ENCODE measurements at places on chromosomes 6 and 20.

DNA sequence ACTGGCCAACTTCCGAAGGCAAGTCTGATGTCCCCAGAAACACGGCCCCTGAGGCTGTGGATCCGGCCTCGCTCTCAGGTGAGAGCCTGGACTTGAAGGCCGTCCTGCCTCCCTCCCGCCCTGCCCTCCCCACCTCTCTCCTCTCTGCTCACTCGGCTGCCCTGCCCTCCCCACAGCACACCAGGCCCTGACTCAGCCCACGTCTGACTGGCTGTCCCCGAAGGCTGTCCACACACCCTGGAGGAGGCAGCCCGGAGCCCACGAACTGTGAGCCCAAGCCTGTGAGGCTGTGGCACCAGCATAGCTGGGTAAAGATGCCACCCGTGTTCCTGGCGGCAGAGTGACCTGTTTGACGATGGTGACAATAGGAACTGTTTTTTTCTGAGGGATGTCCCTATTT, 16.3 kb downstream of the GATA5 start:
- DNase-seq = no peak

DNA sequence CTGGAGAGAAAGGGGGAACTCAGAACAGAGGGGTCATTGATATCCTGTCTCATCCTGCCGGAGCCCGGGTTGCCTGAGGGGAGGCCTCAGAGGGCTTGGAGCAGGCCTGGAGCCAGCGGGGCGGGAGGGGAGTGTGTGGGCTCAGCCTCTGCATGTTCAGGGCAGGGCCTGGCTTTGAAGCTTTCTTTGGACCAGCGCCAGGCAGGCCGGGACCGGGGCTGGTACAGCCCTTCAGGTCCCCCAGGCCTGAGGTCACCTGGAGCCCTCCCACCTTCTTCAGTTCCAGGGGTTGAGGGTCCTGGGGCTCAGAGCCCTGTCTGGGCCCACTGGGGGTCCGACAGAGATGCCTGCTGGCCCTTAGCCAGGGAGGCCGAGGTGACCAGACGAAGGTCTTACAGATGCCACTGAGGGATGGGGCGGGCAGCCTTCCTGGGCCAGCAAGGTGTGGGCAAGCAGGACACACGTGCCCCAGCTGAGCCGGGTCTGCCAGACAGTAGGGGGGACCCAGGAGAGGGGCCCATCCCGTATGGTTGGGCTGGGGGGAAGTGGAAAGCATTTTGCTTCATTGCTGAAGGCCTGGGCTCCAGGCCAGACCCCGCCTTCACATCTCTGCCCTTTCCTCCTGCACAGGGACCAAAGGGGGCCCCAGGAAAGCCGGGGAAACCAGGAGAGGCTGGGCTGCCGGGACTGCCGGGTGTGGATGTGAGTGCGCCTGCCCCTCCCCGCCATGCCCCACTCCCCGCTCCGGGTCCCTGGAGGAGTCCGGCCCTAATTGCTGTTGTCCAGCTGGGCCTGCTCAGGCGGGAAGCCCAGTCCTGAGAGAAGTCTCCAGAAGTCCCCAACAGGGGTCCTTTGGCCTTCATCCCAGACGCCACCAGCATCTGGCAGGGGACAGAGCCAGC, 2.0 kb downstream of the COL9A3 start:
- DNase-seq = peak; percentile 82

- DNase-seq = peak; percentile 84
Measured at GRCh38 chr6:12751694-12752325, 35.2 kb downstream of the PHACTR1 start.

DNA sequence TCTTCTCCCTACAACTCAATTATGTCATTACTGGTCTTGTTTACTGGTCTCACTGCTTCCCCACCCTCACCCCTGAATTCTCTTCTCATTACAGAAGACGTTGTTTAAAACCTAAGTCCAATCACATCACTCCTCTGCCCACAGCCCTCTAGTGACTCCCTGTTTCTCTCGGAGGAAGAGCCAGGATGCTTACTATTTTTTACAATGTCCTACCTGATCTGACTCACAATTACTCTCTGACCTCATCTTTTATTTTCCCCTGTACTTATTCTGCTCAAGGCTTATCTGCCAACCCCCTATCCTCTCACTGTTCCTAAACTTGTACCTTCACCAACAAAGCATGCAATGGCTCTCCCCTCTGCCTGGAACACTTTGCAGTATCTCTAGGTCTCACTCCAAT, 400.4 kb upstream of the PTCHD4 start:
- DNase-seq = no peak

DNA sequence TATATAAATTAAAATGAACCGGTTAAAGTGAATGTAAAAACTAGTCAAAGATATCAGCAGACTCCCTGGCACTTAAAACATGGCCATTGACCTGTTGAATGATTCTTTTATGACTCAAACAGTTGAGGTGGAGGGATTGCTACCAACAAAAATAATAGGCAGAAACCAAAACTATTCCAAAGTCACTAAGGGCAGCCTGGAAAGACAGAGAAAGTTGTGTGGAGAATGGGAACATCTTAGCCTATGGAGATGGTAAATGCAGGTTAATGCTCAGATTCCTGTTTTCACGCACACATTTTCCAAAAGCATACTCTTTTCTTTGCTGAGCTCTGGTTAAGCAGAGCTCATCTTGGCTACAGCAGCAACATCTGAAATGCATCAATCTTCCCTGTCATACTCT, 553.5 kb downstream of the HACE1 start:
- peak; percentile 28 for DNase-seq
